Epithelial cell of proximal tubule (primary cell): ENCODE measurements at places on chromosomes 4 and X. TPM values are rescaled to one million over a fixed set of nuclear protein-coding genes. Genes with fewer than 3 reads are reported as not detected.

DNA sequence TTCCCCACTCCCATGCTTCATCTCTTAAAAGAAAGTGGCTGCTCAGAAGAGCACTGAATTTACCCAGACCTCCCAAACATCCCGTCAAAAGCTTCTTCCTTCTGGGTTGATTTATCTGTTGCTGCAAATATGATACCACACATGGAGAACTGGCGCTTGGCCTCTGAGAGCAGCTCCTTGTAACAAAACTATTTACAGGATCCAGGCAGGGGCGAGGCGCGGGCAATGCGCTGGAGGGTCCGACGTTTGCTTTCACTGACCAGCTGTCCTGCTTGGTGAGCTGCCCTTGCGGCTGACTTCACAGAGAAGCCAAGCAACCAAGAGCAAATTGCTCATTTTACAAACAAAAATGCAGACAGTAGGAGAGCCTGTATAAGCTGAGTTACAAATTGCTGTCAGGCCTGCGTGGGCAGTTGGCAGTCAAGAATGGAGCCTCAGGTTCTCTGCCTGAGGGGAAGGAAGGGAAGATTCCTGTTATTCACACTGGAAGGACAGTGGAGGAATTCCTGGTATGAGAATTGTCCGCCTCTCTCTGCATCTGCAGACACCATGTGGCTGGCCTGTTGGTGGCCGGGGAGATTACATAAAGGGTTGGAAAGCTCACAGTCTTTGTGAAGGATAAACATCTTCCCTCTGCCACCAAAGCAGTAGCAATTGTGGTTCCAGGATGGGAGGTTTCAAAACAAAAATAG lies 192.2 kb upstream of the LEF1 start:
- no peak for DNase-seq

FAT1 gene
- 109 and 178 TPM in 2 replicates for total RNA-seq

DNA sequence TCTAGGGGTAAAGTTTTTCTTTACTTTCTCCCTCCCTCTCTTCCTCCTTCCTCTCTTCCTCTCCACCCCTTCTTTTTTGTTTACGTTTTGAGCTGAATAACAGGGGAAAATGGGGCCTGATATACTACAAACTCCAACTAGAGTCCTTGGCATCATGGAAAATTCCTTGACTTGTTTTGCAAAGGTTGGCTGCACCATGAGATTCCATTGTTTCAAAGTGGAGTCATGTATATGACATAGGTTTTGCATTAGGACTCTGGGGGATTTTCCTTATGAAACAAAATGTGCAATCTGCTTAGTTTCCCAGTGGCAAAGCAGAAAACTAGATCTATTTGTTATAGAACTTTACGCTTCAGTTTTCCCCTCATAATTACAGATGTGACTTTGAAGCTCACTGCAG lies 233.5 kb upstream of the PGRMC2 start:
- DNase-seq, result no peak

DNA sequence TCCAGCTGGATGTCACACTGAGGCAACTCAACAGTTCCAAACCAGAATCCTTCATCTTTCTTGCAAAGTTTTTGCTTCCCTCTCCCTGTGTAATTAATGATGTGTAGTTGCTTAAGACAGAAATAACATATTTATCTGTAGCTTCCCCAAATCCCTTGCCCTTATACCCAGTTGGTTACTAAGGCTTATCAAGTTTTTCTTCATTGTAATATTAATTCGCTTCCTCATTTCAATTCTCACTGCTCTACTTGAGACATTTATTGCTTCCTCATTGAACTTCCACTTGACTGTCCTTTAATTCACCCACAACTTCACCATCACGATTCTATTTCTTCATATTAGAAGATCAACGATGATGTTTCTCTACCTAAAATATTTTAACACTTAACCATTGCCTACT lies 386.6 kb upstream of the CPEB2 start:
- DNase-seq, result no peak

PPP4R3C gene
- not detected in 2 replicates for total RNA-seq

DNA sequence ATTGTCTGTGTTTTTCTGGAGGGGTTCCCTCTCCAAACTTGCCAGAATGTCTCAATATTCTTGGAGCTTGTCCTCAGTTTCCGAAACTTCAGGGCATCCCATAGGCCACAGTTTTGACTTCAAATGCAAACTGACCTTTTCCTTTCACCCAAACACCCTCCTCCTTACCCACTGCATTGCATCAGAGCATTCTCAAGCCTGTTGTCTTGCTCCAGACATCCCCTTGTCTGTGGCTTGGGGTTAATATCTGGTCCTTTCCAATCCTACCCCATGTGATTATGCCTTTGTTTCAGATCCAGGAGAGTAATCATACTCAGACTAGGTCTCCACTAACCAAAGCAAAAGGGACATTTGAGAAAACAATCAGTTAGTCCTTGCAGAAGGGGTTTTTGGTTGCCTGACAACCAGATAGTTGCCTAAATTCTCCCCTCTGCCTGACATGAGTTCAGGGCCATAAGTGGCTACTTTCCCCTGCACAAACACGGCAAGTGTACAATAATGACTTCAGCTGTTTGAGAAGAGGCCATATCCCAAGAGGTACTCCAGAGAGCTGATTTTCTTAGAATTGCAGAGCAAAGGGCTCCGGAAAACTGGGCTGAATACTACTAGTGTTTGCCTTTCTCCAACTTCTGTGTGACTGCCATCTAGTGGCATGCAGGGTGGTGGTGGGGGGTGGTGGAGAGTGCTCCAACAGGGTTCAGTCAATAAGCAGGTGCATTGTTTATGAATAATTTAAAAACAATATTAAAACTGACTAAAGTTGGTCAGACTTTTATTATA lies 130.2 kb downstream of the CHRDL1 start:
- DNase-seq, result no peak

SLC9A7 gene
- 10.7 and 23.2 TPM in 2 replicates for total RNA-seq

DNA sequence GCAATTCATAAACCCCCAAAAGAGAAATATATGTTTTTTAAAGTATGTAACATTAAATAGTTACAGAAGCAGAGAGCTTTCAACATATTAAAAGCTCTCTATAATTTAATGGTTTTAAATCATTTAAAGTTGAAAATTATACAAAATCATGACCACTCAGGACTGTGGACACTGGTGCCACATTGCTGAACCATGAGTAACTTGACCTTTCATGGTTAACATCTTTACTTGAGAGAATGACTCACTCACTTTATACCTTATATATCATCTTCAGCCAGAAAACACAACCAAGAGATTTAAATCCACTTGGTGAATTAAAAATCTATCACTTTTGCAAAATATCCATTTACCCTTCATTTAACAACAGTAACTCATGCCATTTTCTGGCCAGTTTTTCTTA lies 584.3 kb upstream of the SMIM31 start:
- DNase-seq, result peak; percentile 27

- no peak for DNase-seq
Observed at GRCh38 chr4:180486342-180486741, 1756.9 kb upstream of the TENM3 start.

DNA sequence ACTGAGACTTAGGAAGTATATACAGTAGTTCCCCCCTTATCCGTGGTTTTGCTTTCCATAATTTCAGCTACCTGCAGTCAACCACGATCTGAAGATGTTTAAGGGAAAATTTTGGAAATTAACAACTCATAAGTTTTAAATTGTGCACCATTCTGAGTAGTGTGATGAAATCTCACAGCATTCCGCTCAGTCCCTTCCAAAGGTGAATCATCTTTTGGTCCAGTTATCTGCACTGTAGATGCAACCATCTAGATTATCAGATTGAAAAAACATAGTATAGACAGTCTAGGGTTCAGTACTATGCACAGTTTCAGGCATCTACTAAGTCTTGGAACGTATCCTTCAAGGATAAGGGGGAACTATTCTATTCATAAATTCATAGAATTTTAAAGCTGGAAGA lies 109.0 kb downstream of the ANXA3 start:
- no peak for DNase-seq

- no peak for DNase-seq
Observed at GRCh38 chr4:77175201-77175611, 18.2 kb downstream of the CCNG2 start.

- no peak for DNase-seq
Observed at GRCh38 chr4:1632109-1633104, 51.7 kb downstream of the FAM53A start.

- DNase-seq, result no peak
Observed at GRCh38 chrX:97931586-97931985, 1047.9 kb downstream of the RPA4 start.

NUDT11 gene
- 5.5 and 11.9 TPM in 2 replicates for total RNA-seq

TMEM35A gene
- total RNA-seq, result 0.29 and 1.0 TPM in 2 replicates

NUP62CL gene
- 3.5 and 14.8 TPM in 2 replicates for total RNA-seq

RRAGB gene
- total RNA-seq, result 5.1 and 6.2 TPM in 2 replicates

- DNase-seq, result no peak
Observed at GRCh38 chr4:40923316-40924095, 173.8 kb downstream of the NSUN7 start.

- DNase-seq, result no peak
Observed at GRCh38 chrX:18119856-18120255, 100.8 kb downstream of the BEND2 start.

- no peak for DNase-seq
Observed at GRCh38 chr4:62191451-62192240, 991.5 kb downstream of the ADGRL3 start.

CSAG3 gene
- not detected in 2 replicates for total RNA-seq

- DNase-seq, result no peak
Observed at GRCh38 chr4:52202251-52202779, 151.2 kb downstream of the SPATA18 start.

SRPX gene
- total RNA-seq, result 32.0 and 37.0 TPM in 2 replicates

ITIH6 gene
- not detected in 2 replicates for total RNA-seq

TMEM271 gene
- not detected in 2 replicates for total RNA-seq

DNA sequence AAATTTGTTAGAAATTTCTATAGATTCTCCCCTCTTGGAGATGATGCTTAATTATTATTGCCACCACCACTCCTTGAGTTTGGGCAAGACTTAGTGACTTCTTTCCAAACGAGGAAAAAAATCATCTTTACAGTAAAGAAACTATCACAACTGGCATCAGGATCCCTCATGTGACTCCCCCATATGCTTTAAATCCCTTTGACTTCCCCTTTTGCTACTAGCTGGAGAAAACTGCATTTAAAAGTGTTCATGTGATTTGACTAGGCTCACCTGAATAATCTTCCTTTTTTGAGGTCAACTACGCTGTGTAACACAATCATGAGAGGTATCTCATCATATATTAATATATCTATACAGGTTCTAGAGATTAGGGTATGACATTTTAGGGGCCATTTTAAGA lies 30.3 kb upstream of the ENOX2 start:
- DNase-seq, result no peak

DNA sequence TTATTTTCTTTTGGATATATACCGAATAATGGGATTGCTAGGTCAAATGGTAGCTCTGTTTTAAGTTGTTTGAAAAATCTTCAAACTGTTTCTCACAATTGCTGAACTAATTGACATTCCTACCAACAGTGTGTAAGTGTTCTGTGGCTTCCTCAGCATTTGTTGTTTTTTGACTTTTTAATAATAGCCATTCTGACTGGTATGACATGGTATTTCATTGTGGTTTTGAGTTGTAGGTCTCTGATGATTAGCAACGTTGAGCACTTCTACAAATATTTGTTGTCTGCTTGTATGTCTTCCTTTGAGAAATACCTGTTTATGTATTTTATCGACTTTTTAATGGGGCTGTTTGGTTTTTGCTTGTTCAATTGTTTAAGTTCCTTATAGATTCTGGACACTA lies 680.1 kb upstream of the GRIA3 start:
- no peak for DNase-seq

S100P gene
- total RNA-seq, result 0.14 and 92.5 TPM in 2 replicates

GRCh38 chrX:113770806-113771205 lies 813.1 kb upstream of the HTR2C start:
- no peak for DNase-seq

TEX13D gene
- total RNA-seq, result not detected in 2 replicates

- no peak for DNase-seq
Observed at GRCh38 chr4:168099195-168099594, 6.9 kb downstream of the ANXA10 start.

PAGE2 gene
- not detected in 2 replicates for total RNA-seq

- DNase-seq, result no peak
Observed at GRCh38 chrX:74656079-74656745, 41.8 kb upstream of the RLIM start.

TBC1D25 gene
- 7.4 and 10.7 TPM in 2 replicates for total RNA-seq

SMPX gene
- total RNA-seq, result not detected in 2 replicates

GRCh38 chr4:73945140-73945539 lies 36.7 kb downstream of the PF4 start:
- no peak for DNase-seq
